Tibial artery (tissue), 4 donors: ENCODE measurements at places on chromosomes 3 and 15.

DNA sequence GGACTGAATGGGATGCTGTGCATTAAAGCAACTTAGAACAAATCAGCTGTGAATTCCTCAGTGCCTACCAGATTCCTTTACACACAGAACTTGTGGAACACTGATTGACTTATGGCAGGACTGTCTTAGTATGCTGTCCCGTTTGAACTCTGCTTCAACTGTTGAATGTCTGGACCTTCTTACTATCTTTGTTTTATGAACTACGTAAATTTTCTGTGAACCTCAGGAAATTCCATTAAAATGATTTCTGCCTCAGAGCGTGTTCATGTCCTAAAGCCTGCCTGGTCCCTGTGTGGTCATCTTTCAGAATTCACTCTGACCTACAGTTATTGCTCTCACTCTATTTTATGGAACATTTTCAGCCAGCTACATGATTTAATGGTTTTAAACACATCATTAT lies 29.4 kb upstream of the FBN1 start:
- no peak for DNase-seq

- DNase-seq: no peak
Observed at GRCh38 chr3:25479727-25480010, 51.6 kb downstream of the RARB start.

GRCh38 chr3:52983828-52984227 lies 62.0 kb downstream of the SFMBT1 start:
- DNase-seq: no peak

- no peak for DNase-seq
Observed at GRCh38 chr3:127312818-127313217, 25.0 kb upstream of the PRR20G start.

GRCh38 chr15:82807920-82808633 lies 1.4 kb upstream of the WHAMM start:
- no peak for DNase-seq

DNA sequence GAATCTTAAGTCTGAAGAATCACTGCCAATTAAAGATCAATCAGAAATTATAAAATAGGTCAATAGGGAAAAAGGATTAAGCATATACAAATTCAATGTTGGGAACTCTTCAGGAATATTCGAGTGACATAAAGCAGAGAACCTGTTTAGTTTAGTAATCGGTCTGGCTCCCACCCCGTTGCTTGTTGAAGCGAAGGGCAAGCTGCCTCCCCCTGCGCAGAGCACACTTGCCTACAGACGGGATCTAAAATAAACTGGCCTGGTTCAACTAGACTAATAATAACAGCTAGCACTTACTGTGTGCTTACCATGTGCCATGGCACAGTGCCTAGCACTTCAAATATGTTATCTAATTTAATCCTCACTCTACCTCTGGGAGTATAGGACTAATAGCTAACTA lies 8.6 kb downstream of the SEMA6D start:
- no peak for DNase-seq
